ENCODE measurements at places on chromosomes 16 and 17. TPM values are rescaled to one million over a fixed set of nuclear protein-coding genes. Genes with fewer than 3 reads are reported as not detected.

- no peak for DNase-seq
These were observed 467.7 kb downstream of the SOX9 start for GRCh38 chr17:72588561-72588960.

The CTRB1 gene
- total RNA-seq: not detected

The DDX5 gene
- 361 TPM for total RNA-seq

GRCh38 chr17:3963237-3964201, 718 bp downstream of the ATP2A3 start:
- no peak for DNase-seq

- peak; percentile 51 for DNase-seq
These were observed 122.4 kb upstream of the NUDT7 start for GRCh38 chr16:77599793-77600415.

The MYH8 gene
- not detected for total RNA-seq

The CRYBA1 gene
- 0.43 TPM for total RNA-seq

The PYCARD gene
- 85.9 TPM for total RNA-seq

DNA sequence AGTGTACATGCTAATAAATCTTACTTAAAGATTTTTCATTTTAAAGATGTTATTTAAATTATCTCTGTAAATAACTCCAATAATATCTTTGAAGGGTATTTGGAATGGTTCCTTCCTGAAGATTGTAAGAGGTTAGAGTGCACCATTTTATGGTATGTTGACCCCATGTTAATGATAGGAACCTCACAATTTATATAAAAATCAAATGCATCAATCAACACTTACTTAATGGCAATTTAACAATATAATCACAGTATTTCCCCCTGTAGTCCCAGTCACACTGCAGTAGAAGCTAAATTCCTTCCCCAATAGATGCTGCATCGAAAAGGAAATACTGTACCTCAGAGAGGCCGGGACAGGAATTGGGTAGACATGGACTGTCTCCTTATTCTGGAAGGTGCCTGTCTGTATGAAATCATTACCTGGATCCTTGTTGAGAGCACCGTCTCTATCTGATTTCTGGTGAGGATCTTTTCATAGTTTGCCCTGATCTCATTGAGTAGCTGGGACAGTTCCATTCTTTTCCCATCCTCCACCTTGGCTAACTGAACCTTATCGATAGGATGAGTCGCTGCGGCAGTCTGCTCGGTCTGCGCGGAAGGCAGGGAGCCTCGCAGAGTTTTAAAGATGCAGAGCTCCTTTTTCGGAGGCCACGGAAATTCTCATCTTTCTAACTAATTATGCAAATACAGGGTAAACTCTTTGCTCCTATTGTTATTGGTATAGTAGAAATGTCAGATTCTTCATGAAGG, at the start of gene KRT222:
Gene KRT222 (minus strand): TSS at position 596 of the 752 bp plus-strand sequence. CDS start 78 bp downstream, at position 518.
- DNase-seq: no peak

The TBC1D26 gene
- not detected for total RNA-seq

The ADGRG1 gene
- total RNA-seq: 0.97 TPM

- DNase-seq: no peak
These were observed 143.9 kb downstream of the CCDC182 start for GRCh38 chr17:57601143-57601735.

GRCh38 chr17:7557775-7558543, 591 bp upstream of the TNFSF13 start:
- DNase-seq: peak; percentile 55

- DNase-seq: no peak
These were observed 43.1 kb upstream of the HAPSTR1 start for GRCh38 chr16:9048302-9048700.

- DNase-seq: no peak
These were observed 817.5 kb downstream of the CDH11 start for GRCh38 chr16:64304396-64304795.

The ABCA8 gene
- 2.2 TPM for total RNA-seq

The CACNG3 gene
- total RNA-seq: not detected
